Stimulated activated effector memory CD8-positive, alpha-beta T cell treated with anti-CD3 and anti-CD28 coated beads, Interleukin-12 subunit alpha, Interleukin-12 subunit beta, amount 100 ng/mL, for 72 hours (primary cell): ENCODE measurements at places on chromosomes 2 and 18.

GRCh38 chr2:24894750-24895149 is 25.3 kb downstream of the ADCY3 start:
- no peak for DNase-seq

GRCh38 chr18:79515944-79516351 is 120.2 kb downstream of the NFATC1 start:
- DNase-seq: no peak

GRCh38 chr2:221649051-221649775 is 77.1 kb upstream of the EPHA4 start:
- no peak for DNase-seq

DNA sequence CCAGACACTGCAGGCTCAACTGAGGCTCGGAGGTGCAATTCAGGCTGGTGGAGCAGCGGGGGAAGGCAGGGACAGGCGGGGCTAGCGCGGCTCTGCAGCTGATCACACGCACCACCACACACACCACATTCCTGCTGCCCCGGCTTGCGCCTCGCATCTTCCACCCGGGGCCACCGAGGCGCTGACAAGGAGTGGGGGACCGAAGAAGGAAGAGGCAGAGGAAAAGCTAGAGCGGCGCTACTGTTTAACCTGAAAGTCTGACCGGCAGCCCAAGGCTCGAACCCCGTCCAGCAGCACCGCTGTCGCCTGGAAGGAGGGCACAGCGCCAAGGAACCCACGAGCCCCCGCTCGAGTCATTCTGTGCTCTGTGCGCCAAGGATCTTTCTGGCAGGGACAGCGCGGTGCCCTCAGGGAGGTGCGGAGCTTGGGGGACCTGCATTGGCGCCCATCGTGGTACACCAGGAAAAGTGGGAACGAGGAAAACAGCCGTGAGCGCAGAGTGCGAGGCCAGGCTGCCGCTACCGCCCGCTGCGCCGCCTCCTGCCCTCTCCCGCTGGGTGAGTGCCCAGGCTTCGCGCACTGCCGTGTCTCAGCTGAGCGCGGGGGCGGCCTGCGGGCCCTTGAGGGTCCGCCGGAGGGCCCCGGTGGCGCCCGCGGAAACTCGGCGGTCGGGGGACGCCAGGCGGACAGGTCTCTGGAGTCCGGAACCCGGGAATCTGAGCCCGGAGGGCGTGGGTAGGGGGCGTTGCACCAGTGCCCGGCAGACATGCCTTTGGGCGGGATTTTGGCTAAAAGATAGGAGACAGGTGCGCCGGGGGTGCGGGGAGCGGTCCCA is 860 bp upstream of the KCNJ3 start:
- DNase-seq: no peak

DNA sequence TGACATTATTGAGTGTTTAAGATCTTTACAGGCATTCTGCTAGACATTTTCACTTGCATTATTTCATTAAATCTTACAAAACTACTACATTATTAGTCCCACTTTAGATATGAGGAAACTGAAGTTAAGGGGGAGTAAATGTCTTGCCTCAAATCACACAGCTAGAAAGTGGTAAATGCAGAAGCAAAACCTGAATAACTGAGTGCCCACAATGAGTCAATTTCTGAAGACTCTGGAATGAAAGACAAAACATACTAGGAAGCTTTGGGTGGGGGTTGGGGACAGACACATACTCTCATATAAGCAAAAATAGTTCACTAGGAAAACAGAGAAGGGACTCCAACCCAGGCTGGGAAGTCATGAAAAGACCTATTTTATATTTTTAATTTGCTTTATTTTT is 214.4 kb upstream of the LRATD1 start:
- no peak for DNase-seq

DNA sequence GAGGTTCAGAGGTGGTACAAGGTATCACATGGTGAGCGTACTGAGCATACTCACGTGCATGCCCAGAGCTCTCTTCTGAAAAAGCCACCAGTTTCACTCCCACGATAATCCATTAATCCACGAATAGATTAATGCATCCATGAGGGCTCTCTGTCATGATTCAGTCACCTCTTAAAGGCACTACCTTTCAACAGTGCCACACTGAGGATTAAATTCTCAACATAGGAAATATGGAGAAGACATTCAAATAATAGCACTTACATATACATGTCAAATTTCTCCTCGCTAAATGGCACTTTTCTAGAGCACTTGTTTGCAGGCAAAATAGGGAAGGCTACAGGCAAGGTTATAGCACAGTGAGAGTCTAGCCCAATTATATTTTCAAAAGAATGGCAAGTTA is 825.9 kb downstream of the TRIB2 start:
- no peak for DNase-seq

DNA sequence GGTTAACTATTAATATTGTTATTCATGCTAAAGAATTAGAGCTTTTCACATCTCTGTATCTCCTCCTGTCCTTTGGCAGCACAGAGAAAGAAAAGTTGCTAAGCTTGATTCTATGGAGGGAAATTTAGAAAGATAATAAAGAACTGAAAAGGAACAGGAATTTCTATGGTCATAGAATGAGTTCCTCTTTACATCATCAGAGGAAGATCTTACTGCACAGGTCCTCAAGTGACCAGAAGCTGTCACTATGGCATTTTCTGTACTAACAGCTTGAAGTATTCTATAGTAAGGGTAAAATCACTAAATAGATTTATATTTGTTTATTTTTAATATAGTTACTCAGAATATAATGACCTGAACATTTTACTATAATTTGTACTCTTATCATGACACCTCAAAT is 6.0 kb upstream of the PRKD3 start:
- no peak for DNase-seq

DNA sequence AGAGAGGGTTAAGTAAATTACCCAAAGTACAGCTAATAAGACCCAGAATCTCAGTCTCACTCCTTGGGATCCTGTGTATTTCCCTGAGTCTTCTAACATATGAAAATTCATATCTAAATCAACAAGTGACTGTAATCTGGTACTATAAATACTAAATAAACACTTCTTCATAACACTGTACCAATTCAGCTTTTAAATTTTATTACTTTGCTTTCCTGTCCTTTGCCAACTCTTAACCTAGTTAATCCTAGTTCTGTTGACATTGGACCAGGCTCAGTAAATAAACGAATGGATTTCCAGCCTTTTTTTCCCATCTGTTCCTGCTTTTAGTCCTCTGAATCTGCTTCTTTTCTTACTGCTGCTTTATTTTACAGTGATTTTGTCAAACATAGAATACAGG is 13.8 kb downstream of the MRPL35 start:
- no peak for DNase-seq

GRCh38 chr2:85053802-85054201 is 79.4 kb upstream of the TCF7L1 start:
- no peak for DNase-seq

DNA sequence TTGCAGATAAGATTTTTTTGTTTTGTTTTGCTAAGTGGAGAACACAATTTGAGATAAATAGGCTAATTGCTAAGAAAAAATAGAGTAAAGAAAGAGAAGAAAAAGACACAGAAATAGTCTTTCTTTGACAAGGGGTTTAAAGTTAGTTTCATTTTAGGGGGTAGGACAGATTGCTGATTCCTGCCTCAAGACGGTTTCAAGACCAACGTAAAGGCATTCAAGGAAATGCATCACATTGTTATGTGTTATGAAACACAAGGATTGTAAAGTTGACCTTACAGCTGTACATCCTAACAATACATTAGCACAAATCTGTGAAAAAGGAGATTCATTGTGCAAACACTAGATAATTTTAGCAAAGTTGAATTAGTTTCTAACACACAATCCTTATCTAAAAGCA is 22.7 kb upstream of the ETAA1 start:
- DNase-seq: no peak

GRCh38 chr18:73168236-73168635 is 300.4 kb upstream of the NETO1 start:
- DNase-seq: no peak

GRCh38 chr2:24509425-24509824 is 18.4 kb downstream of the NCOA1 start:
- no peak for DNase-seq

DNA sequence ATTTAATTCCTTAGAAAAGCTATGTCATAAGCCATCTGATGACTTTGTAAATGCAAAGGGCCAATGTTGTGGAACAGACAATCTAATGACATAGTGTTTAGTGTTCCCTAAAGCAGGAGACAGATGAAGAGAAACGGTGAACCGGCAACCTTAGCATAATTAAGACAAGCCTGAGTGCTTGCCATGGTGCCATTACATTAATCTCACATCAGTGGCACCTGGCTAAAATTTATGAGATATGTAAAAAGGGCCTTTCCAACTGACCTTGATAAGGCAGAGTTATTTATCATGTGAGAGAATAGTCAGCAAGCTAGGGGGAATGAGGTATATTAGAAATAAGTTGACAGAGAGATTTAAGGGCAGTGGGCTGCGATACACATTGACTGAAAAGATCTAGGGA is 261.8 kb downstream of the ERBB4 start:
- DNase-seq: no peak

GRCh38 chr2:7852546-7852945 is 829.3 kb upstream of the ID2 start:
- no peak for DNase-seq

DNA sequence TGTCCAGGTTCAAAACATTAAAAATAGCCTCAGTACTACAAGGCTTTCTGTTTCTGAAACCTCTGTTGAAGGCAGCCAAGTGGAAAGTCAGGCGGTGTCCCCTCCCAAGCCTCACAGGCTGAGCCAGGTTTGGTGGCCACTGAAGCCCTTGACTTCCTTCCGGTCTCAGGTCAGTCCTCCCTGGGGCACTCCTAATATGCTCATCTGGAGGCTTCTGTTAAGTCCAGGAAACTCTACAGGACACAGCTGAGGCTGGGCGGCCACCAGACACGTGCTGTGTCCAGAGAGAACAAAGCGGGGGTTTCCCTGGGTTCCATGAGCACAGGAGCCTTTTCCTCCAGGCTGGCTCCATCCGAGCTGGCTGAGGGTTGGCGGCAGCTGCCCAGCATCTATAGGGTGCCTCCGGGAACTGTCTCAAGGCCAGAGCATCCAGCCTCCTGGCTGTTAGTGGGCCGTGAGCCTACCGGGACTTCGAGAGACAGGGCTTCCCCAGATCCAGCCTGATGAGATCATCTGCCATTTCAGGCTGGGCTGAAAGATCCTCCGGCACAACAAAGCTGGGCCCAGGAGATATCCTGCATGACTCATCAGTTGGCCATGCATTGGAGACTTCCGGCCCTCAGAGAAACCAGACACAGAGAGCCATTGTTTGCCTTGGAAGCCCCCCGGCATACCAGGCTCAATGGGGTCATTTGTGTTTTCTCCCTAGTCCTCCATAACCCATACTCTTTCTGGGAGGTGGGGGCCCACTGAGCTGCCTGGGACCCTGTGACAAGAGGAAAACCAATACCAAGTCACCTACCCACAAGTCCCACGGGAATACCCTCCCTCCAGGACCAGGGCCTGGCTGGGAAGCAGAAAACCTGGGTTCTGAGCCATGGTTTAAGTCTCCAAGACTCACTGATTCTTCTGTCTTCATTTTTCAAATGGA is 71.7 kb downstream of the HS1BP3 start:
- DNase-seq: no peak

DNA sequence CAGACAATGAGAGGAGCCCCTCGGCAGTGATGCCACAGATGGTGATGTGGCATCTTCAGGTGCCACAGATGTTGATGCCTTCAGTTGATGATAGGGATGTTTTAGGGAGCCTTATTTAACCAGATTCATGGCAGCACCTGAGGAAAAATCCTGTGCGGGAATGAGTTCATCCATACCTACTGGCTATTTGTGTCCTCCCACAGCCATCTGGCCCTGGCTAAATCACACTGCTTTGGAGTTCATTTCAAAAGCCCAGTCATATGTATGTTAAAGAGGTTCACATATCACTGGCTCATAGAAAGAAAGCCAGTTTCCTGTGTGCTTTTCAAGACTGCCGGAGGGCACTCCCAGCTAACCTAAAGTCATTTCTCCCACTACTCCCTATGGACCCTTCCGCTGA is 131.3 kb downstream of the MCFD2 start:
- no peak for DNase-seq

DNA sequence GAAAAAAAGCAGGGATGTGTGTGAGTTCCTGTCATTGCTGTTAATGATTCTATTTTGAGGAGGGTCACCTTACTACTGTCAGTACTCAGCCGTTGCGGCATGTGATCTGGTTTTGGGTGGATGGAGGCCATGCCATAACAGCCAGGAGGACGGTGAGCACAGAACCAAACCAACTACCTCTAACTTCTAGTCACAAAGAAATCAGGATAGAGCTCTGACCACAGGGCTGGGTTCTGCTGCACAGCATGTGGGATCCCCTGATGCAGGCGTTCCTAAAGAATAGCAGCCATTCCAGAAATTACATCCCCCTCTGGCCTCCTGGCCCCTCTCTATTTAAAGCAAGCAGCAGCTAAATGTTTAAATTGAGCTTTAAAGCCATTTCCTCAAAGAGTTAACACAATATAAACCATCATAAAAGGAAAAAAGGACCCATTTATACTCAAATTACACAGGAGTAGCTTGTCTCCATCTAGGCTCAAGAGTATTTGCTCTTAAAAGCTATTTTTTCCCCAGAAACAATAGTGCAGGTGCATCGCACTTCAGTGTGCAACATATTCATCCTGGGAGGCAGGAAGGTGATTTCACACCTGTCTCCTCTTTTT is 786.4 kb downstream of the RNF144A start:
- DNase-seq: no peak

GRCh38 chr2:156098506-156098905 is 234.0 kb downstream of the NR4A2 start:
- no peak for DNase-seq

DNA sequence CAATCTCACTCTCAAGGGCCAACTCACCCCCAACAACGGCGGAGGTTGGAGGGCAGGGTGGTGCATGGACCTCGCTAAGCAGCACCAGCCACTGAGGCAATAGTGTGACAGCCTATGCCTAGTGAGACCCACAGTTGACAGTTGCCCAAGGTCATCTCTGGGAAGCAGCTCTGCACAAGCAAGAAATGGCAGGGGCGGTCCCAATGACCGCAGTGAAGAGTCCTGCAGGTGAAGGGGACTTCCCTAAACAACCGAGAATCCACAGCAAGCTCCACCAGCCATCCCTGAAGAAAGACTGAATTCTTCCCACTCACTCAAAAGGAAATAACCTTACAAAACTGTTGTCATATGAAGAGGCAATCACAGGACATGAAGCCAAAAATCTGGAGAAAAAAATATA is 313.4 kb upstream of the ID2 start:
- no peak for DNase-seq
